ENCODE measurements at places on chromosomes 16 and 17. TPM values are rescaled to one million over a fixed set of nuclear protein-coding genes. Genes with fewer than 3 reads are reported as not detected.

TBC1D16 gene
- 15.9 TPM for total RNA-seq

CCL16 gene
- not detected for total RNA-seq

- DNase-seq: peak; percentile 91
Observed at GRCh38 chr17:74379495-74380085, 12.3 kb downstream of the GPR142 start.

- DNase-seq: no peak
Observed at GRCh38 chr17:35555691-35556090, 4.9 kb downstream of the SLFN14 start.

DNA sequence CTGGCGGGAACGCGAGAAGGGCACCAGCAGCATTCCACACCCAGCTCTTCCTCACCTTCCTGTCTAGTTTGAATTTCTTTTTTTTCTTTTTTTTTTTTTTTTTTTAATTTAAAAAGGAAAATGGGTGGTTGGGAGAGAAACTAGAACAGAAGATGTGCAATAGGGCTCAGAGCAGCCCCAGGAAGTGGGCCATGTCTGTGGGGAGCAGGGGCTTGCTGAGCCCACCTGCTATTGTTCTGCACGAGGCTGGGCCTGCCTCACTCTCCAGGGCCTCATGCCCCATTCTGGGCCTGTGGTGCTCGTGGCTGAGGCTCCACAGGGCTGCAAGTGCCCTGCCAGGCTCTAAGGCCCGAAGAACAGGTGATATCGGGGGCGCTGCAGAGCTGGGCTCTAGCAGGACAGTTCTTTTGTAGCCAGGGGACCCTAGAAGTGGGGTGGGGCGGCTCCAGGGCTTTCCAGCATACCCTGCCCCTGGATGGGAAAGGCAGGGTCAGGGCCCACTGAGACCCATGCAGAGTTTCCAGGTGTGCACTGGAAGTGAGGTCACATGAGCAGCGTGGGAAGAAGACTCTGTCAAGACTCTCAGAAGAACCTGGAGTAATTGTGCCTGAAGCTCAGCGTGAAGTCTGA, 12.4 kb downstream of the MRPL27 start:
- no peak for DNase-seq
